ENCODE measurements at places on chromosomes 7 and 10. TPM values are rescaled to one million over a fixed set of nuclear protein-coding genes. Genes with fewer than 3 reads are reported as not detected.

TFPI2 gene
- total RNA-seq = 57.3 TPM

IFIT2 gene
- total RNA-seq = 3.3 TPM

- DNase-seq = no peak
These were observed 309.5 kb downstream of the WDR37 start for GRCh38 chr10:1365540-1366321.

DNA sequence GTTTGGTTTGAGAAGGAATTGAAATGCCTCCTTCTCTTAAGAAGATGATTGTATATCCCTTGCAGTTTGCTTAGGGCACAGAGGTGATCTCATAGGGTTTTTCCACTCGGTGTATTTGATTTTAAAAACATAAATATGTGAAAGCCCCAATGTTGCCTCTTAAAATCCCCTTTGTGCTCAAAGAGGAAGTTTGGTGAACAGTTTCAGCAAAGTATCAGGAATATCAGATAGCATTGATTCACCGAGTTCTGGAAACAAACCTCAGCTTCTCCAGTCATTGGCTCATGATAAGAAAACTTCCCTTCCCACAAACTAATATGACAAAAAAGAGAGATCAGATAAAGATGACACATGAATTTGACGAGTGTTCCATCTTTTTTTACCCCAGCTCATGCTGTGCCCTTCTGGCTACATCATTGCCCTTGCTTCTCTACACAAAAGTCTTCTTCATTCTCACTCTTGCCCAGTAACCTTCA lies 20.1 kb upstream of the SMNDC1 start:
- no peak for DNase-seq

DNA sequence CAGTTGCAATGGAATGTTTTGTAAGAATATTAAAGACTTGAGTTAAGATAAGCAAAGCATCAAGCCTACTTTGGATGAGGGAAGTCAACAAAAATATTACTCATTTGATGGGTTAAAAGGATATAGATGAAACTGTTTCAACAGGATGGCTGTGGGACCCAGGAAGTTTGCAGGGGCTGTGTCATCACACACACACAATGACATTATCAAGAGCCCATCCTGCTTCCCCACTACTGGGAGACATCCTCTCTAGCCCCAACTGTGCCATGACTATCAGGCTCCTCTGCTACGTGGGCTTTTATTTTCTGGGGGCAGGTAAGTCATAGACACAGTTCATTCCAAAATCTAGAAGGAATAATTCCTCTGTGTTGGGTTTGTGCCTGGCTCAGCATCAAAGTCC lies 78.8 kb upstream of the PRSS1 start:
- DNase-seq = no peak

GRCh38 chr10:107553470-107553869 lies 389.0 kb upstream of the SORCS1 start:
- no peak for DNase-seq

DNA sequence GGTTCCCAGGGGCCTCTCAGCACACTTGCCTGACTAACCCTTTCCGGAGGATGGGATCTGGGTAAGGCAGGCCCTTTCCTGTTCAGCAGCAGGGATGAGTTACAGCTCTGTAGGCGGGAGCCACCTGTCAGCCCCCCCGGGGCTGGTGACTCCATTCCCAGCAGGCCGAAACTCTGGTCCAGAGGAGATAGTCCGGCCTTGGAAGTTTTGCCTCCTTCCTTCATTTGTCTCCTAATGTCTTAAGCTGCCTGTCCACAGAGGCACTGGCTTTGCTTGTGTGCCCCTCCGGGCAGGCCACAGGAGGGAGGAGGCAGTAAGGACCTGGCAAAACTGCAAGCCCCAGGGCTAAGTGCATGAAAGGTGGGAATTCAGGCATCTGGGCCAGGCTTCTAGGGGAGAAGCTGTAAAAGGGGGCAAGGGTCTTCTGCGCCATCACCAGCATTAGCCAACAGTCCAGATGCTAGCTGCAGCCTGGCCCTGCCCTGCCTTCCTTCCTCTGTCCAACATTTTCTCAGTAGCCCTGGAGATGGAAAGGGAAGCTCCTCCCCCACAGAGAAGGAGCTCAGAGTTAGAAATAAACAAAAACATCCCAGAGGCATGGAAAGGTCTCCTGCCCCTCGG lies 1.2 kb downstream of the ADIRF start:
- DNase-seq = no peak

DNA sequence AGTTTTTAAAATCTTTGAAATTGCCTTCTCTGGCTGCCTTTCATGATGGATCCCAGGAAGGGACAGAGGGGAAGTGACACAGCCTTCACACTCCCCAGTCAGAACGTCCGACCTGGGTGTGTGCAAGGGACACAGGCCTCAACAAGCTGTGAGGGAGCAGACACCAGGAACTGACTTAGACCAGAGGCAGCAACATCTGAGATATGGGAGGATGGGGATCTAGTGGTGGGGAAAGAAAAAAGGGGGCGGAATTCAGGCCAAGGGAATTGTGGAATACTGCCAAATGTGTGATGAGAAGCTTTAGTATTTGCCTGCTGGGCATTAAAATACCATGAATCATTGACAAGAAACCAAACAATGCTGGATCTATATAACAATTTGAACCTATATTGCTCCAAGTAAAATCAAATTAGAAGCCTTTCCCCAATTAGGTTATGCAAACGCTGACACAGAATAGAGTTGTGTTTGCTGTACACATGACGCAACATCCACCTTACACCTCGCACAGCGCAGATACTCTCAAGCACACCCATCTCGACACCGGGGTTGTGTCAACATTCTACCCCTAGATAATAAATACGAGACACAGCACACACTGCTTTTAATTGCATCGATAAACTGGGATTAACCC lies 17.2 kb upstream of the MNX1 start:
- no peak for DNase-seq

DNA sequence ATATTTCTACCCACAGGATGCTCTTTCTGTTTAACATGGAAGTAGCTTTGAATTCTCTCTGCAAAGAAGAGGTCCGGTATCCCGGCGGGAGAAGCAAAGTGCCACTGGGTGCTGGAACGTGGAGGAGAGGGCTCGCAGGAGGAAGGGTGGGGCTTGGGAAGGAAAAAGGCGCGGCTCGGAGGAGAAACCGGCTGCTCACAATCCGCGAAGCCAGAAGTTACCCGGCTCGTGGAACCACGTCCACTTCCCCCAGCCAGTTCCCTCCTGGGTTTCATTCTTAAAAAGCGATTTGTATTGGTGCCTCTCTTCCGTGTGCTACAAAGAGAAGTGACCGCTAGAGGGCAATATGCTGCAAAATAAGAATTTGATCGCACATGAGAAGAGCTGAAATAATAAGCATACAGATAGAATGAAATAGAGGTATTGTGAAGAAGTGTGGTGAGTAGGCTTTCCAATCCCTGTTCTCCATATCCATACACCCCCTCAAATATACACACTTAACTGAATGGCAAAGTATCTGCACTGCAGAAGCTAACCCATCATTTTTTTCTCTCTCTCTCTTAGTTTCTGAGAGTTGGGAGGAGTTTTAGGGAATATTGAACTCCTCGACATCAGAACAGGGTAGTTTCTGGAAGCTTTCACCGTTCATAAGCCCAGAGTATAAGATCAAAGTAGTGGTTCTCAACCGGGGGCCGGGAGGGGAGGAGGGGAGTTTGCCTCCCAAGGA lies 31.1 kb downstream of the TRIL start:
- peak; percentile 37 for DNase-seq

GRCh38 chr10:102261196-102261595 lies 15.9 kb downstream of the GBF1 start:
- no peak for DNase-seq
